ENCODE measurements at places on chromosomes 13 and 19.

- DNase-seq, result peak; percentile 63
Observed at GRCh38 chr13:77928909-77929308, 10.3 kb upstream of the EDNRB start.

- DNase-seq, result no peak
Observed at GRCh38 chr19:55659822-55660221, 5.0 kb downstream of the U2AF2 start.

DNA sequence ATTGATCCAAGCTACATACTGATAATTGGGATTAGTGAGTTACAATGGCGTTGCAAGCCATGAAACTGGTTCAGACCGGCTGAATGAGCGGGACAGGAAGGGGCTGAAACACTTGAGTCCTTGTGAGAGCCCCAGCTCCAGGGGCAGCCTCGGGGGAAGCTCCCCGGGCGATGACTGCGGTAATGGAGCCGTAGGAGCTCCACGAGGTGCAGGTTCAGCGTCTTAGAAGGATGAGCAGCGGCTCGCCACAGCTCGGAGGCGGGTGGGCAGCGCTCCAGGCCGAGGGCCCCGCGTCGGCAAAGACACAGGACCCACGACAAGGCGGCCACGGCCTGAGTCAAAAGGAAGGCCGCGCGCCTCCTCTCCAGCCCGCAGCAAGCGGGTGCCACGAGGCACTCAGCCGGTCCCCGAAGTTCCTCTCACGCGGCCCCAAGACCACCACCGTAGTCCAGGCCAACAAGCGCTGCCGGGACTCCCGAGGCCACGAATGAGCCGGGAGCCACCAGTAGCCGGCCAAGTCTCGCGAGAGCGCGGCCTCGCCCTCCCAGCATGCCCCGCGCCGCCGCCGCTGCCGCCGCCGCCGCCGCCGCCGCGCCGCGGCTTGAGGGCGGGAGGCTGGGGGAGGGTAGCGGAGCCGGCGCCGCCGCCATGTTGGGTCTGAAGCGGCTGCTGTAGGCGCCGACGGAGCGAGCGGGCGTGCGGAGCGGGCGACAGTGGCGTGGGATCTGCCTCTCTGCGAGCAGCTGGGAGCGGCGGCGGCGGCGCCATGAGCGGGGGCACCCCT is at the start of gene LSM14A:
TSS of gene LSM14A (plus strand) at position 628 of the 784 bp plus-strand sequence. CDS start at position 767, 139 bp downstream.
- DNase-seq, result peak; percentile 96

GRCh38 chr19:2777952-2778683 is 5.0 kb downstream of the SGTA start:
- no peak for DNase-seq

- peak; percentile 3 for DNase-seq
Observed at GRCh38 chr13:103772576-103772975, 706.4 kb upstream of the SLC10A2 start.
